ENCODE measurements at places on chromosomes 5 and 9.

DNA sequence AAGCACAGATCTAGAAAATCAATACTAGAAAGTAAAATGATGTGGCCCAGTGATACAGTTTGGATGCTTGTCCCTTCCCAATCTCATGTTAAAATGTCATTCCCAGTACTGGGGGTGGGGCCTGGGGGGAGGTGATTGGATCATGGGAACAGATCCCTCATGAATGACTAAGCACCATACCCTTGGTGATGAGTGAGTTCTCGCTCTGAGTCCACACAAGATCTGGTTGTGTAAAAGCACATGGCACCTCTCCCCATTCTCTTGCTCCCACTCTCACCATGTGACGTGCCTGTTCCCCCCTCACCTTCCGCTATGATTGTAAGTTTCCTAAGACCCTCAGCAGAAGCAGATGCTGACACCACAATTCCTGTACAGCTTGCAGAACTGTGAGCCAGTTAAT lies 234.2 kb upstream of the CDH6 start:
- no peak for DNase-seq

DNA sequence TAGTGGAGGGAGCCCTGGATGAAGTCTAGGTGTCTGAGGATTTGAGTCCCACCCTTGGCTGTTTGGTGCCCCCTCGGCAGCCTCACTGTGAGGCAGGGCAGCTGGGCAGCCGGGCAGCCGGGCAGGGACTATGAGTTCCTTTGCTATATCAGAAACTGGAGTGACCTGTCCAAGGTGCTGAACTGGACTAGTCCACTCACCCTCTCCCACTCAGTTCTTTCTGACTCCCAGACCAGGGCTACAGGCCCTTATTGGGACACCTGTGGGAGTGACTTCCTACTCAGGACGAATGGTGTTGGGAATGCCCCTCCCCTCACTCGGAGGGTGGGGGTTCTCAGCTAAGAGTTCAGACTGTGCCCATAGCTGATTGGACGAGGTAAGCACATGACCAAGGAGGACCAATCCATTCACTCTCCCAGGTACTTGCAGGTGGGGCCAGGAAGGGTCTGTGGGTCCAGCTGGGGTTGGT lies 34.1 kb upstream of the RAPGEF1 start:
- DNase-seq: no peak

GRCh38 chr9:109846776-109847175 lies 66.8 kb downstream of the PALM2AKAP2 start:
- DNase-seq: no peak

DNA sequence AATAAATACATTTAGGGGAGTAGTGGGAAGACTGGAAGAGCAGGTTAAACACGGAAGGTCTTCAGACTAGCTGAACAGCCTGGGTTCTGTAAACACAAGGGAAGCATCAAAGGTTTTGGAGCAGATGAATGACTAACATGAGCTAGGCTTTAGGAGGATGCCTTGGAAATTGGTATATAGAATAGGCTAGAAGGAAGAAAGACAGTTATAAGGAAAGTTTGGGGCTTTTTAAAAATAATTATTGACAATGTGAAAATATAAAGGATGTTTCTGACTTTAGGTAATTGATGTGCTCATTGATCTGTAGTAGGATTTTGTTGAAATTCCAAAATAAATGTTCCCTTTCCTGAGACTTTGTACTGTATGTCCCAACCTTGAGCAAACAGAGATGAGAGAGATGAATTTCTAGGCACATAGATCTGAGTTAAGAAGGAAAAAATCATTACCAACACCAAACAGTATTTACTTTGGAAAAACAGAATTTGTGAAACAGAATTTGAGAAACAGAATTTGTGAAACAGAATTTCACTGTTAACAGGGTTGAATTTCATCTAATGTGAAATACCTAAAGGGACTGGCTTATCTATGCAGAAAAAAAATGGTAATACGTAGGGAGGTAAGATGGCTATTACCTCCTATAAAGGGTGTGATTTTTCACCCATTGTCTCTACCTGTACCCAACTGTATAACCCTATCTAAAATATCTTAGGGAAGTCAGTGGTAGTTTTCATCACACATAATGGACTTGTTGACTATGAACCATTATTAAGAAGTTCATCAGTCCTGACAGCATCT lies 28.8 kb downstream of the SKP2 start:
- DNase-seq: no peak

- DNase-seq: peak; percentile 9
These were observed 619.1 kb upstream of the COX7C start for GRCh38 chr5:85998656-85999055.

- no peak for DNase-seq
These were observed 80.6 kb upstream of the IL6ST start for GRCh38 chr5:56075361-56075760.
